ENCODE measurements at places on chromosomes 2 and 18.

DNA sequence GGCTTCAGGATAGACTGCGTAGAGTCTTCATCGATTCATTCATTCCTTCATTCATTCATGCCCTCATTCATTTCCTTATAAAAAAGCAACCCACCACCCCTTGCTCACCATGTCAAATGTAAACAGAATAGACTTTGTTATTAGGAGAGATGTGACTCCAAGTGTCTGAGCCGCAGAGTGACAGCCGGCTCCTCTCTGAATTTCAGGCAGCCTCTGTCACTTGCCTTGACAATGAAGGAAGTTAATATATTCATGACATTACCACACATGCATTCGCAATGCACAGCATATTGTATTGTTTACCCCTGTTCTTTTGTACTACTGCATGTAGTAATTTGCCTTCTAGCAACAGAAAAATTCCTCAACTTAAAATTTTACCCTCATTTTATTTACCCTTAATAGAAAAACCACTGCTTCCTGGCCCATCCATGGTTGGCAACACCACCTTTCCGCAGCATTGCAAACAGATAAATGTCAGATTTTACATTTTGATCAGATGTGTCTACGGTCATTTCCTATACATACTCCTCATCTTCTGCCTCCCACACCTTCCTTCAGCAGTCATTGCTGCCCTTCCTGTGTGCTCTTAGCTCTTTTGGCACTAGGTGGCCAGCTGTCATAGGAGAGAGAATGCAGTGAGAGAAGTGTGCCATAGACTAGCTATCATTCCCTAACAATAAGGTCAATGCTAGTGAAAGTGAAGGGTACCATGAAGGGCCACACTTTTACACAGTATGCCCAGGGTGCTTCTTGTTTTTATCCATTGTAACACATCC, 1090.8 kb downstream of the BCL11A start:
- DNase-seq: no peak

GRCh38 chr18:30682672-30683071, 359.9 kb downstream of the DSC3 start:
- no peak for DNase-seq

GRCh38 chr2:99079226-99079625, 62.3 kb upstream of the C2orf15 start:
- no peak for DNase-seq

GRCh38 chr2:72051971-72052505, 95.6 kb downstream of the CYP26B1 start:
- no peak for DNase-seq

GRCh38 chr2:70871398-70872211, 36.0 kb upstream of the CD207 start:
- DNase-seq: peak; percentile 75

GRCh38 chr2:25401307-25402026, 59.7 kb upstream of the DNMT3A start:
- DNase-seq: no peak

DNA sequence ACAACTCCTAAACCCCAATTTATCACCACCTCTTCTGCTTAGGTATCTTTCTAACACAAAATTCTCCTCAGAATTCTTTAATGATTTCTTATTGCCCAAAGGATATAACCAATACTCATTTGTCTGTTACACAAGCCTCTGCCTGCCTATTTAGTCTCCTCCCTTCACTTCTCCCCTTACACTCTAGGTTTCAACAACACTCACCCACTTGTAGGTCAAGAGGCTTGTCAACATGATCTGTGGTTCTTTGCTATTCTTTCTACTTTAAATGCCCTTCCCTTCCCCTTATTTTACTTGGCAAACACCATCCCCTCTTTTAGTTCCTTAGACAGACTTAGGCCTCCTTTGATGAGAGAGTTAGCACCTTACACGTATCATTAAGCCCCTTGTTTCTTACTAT, 69.0 kb upstream of the C2orf15 start:
- DNase-seq: no peak

- DNase-seq: no peak
Observed at GRCh38 chr18:52746986-52747385, 407.0 kb downstream of the DCC start.

GRCh38 chr2:172248785-172249187, 146.1 kb upstream of the DLX2 start:
- no peak for DNase-seq

DNA sequence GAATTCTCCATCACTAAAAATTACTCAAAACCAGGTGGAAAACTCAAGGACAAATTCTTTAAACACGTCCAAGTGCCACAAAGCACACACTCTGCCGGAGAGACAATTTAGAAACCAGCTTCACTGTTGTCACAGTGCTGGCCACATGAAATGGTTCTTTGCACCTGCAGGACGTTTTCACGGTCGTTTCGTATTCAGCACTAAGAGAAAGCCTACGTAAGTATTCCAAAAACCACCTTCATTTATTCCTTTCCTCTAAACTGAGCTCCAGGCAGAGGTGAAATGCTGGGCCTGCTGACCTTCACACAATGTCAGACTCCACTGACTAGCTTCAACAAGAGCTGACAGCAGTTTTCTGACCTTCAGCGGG, 680 bp downstream of the ATP5F1A start:
- peak; percentile 40 for DNase-seq

DNA sequence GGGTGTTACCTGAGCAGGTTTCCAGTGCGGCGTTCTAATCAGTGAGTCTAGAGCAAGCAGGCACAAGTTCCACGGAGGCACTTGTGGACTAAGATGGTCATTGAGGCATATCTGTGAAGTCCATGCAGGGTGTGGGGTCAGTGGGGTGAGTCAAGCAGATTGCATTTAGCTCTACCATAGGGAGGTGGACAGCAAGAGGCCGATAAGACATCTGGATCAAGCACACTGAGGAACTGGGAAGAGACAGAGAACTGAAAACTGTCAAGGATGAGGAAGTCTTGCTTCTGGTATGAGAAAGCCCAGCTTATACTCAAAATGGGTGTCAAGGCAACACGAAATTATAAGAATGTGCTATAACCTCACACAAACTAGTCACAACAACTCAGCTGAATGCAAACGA, 61.2 kb upstream of the SLC39A10 start:
- no peak for DNase-seq

DNA sequence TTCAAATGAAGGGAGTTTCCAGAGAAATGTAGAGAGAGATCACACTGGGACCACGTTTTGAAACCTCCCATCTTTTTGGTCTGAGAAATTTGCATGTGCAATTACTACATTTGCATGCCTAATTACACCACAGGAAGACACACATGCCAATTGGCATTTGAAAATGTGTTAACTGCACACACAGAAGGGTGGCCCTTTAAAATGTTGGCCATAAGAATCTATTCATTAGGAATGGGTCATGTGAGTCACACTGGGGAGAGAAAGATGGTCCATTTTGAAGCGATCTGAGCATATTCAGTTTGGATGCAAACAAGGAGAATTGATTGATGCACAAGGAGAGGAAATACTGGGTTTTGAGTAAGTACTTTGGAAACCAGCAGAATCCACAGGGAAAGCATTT, 1407.1 kb upstream of the ACVR2A start:
- DNase-seq: no peak

GRCh38 chr2:199717587-199717907, 133.4 kb downstream of the FTCDNL1 start:
- no peak for DNase-seq

DNA sequence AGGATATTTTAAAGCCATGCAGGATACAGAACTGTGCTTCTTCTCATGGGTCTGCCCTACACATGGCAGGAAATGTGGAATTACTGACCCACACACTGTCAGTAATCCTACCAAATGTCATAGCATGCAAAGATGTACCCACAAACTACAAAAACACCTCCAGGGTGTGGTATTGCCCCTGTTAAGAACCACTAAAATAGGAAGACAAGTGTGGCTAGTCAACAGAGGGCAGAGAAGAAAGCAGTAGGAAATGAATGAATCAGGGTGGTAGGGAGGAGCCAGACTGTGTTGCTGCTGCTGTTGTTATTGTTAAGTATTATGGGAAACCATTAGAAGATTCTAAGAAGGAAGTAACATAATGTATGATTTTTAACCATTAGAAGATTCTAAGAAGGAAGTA, 556.7 kb upstream of the ACVR2A start:
- DNase-seq: peak; percentile 69

- no peak for DNase-seq
Observed at GRCh38 chr18:78722929-78723710, 256.5 kb upstream of the SALL3 start.

DNA sequence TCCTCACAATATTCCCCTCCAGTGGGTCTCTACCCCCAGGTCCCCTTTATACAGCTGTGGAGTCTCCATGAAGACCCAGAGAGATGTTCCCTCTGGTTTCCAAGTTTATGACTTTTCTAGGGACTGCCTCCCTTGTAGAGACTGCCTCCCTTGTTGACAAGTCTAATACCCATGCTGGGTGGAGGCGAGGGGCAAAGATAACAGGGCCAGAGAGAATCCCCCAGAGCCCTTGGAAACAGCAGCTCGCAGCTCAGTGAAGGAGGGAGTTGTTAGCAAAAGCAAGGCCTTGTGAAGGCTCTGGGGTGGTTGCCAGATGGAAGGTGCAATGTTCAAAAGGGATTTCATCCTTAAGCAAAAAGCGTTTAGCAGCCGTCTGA, 75.0 kb upstream of the GATA6 start:
- DNase-seq: no peak

GRCh38 chr18:37640504-37640903, 74.9 kb upstream of the CELF4 start:
- DNase-seq: no peak

GRCh38 chr2:117931978-117932377, 81.9 kb downstream of the CCDC93 start:
- DNase-seq: no peak

- DNase-seq: no peak
Observed at GRCh38 chr18:50410894-50411293, 36.0 kb downstream of the SKA1 start.

DNA sequence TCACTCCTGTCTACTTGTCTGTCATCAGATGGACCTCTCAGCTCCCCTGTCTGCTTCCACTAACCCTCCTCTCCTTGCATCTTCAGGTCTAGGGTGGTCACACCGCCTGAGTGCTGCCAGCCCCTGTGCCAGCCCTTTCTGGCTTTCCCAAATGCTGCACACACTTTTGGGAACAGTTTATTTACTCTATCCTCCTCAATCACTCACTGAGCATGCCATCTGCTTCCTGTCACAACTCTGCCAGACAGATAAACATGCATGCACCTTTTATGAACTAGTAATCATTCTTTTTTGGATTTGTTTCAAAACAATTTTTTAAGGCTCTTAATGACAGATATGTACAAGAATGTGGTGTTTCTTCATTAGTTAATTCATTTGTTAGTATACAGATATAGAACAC, 56.3 kb upstream of the CCDC195 start:
- DNase-seq: no peak

DNA sequence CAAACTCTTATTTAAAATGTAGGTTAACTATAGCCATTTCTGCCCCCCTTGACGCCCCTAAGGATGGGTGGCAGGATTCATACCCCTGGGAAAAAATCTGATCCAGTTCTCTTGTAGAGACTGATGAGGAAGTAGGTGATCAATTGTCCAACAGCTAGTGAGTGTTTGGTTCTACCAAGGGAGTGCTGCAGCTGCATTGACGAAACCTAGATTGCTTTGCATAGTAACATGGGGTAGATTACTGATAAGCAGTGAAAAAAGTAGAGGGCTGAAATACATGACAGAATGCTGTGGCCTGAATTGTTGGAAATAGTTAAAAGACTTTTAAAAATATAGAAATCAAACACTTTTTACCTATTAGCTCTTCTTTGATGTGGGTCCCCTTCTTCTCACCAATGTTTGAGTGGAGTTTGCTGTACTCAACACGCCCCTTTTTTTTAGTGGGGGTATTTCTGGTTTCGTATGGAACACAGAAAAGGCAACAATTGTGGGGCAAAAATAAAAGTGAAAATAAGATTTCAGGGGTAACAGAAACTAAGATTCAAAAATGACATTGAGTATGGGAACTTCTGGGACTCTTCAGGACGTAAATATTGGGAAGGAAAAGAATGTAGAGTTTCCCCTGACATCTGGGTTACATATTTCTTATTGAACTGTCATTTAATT, 66.2 kb downstream of the MAIP1 start:
- no peak for DNase-seq

DNA sequence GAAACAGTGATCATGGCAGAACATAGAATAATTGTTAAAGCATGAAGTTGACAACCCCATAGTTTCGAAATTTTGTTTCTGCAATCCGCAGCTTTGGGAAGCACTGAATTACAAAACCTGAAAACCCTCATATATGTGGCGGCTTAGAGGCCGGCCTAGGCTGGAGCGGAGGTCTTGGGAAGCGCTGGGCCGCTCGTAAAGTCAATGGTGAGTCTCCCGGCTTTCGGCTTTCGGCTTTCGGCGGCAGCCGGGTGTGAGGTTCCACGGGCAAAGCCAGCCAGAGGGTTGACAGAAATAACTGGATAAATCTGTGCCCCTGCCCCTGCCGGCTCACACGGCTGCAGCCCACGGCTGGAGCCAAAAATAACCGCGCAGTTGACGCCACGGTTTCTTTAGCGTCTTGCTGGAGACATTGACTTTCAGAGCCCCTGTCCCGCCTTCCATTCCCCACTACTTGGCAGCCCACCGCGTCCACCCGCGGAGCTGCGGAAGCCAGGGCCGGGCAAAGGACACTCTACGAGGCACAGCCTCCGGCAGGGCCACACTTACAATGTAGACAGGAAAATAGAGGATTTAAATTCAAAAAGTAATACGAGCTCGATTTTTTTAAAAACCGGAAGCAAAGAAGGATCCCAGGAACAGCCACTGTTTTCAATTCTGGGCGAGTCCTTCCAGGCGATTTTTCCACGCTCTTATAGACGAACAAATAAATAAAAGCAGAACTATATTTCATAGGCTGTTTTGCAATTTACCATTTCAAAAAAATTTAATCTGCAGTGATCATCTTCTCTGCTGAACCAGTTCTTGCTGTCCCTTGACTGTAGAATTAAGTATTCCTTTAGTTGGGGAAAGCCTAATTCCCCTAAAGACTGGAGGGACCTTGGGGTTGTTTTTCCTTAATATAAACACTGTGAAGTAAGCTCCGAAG, 28.3 kb upstream of the ATP6V1B1 start:
- no peak for DNase-seq

- DNase-seq: no peak
Observed at GRCh38 chr18:24988253-24988840, 363.6 kb downstream of the ZNF521 start.

DNA sequence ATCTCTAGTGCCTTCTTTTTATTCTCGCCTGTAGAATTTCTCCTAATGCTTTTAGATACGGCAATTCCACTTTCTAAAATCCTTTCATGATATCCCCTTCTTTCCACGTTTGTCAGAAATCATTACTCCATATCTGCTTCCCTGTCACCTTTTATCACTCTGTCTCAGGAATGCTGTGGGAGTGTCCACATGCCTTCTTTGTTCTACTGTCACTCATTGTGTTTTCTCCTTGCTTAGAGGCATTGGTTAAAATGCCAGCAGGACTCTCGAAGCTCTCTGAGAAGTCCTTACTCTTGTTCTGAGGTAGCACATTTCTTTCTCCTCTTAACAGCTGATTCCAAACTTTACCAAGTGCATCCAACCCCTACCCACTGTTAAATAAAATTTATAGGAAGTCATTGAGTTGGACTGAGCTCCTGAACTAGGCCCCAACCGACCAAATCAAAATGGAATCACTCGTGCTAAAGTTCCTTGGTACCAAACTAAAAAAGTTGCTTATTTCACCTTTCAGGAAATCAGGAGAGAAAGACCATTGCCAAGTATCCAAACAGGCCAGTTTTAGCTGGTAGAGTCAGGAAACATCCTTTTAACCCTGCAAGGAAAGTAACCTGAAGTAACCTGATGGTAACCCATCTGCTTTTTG, 10.6 kb upstream of the GALNT5 start:
- no peak for DNase-seq

- DNase-seq: peak; percentile 27
Observed at GRCh38 chr2:85804583-85804982, 50.8 kb downstream of the ATOH8 start.
